ENCODE measurements at places on chromosomes 3 and 15.

DNA sequence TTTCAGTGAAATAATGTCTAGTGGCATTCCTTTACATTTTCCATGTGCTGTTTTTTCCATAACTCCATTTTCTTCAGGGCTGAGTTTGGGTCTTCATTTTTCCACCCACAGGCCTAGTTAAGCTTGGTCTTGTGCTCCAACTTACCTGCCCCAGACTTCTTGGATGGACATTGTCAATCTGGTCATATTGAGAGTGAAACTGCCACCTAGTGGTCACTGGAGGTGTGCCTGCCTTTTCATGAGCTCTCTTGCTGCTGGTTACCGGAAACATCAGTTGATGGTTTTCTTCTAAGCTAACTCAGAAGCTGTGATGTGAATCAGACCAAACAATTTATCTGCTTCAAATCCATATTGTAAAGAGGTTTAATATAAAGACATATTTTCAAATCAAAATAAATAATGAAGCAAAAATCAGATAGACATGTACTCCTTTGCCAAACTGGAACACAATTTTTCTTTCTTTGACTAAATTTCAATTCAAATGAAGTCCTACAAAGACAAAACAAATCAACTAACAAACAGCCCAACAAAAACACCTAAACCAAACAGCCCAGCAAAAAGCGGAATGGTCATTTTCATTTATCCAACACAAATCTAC lies 135.1 kb upstream of the RASGRP1 start:
- DNase-seq: no peak

DNA sequence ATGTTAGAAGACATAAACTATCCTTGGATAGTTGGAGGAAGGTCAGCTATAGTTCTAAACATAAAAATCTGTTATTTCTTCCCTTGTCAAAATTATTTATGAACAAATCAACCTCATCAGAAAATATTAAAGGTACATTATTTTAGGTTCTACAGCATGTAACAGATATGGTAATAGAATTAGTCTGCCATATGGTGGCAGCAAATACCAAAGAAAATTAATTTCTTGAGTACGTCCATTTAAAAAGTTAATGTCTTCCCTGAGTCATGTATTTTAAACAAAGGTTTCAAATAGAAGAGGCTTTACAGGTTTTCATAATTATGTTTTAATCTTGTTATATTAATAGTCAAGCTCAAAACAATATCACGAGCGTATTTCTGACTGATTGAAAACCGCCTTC lies 17.9 kb upstream of the ANKRD28 start:
- DNase-seq: no peak

- DNase-seq: no peak
These were observed 8.2 kb upstream of the VGLL4 start for GRCh38 chr3:11651900-11652299.

- DNase-seq: no peak
These were observed 111.8 kb downstream of the IGF2BP2 start for GRCh38 chr3:185713015-185713414.

GRCh38 chr3:80238152-80238551 lies 470.4 kb upstream of the ROBO1 start:
- no peak for DNase-seq

DNA sequence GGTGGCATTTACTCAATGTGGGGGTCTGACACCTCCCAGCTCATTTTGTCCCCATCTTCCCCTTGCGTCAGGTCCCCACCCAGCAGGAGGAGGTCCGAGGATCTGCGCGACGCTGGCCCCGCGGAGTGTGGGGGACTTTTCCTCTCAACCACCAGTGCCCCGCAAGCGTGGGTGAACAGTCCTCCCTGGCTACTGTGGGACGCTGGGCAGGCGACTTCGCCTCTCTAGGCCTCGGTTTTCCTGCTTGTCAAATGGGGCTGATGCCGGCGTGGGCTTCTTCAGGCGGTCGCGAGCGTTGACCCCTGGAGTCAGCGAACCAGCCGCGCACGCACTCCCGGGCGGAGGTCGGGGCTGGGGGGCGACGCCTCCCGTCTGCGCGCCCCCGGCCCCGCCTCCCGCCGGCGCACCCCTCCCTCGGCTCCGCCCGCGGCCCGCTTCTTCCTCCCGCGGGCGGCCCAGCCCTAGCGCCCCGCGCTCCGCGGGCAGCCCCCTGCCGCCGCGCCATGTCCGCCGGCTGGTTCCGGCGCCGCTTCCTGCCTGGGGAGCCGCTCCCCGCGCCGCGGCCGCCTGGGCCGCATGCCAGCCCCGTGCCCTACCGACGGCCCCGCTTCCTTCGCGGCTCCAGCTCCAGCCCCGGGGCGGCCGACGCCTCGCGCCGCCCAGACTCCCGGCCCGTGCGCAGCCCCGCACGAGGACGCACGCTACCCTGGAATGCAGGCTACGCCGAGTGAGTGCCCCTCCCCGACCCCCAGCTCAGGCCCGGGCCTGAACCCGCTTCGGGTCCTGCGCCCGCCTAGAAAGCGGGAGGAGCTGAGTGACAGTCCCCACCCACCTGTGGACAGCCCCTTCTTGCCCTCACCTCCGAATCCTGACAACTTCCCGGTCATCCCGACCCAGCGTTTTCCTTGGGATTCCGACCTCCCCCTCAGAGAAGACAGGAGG lies at the start of gene PPM1M:
Gene PPM1M (plus strand): TSS at position 438 of the 942 bp plus-strand sequence. CDS start 66 bp downstream, at position 504.
- no peak for DNase-seq

GRCh38 chr3:52185837-52186236 lies 12.1 kb upstream of the ALAS1 start:
- DNase-seq: no peak

- no peak for DNase-seq
These were observed 14.1 kb downstream of the CYP1A2 start for GRCh38 chr15:74762791-74763150.

DNA sequence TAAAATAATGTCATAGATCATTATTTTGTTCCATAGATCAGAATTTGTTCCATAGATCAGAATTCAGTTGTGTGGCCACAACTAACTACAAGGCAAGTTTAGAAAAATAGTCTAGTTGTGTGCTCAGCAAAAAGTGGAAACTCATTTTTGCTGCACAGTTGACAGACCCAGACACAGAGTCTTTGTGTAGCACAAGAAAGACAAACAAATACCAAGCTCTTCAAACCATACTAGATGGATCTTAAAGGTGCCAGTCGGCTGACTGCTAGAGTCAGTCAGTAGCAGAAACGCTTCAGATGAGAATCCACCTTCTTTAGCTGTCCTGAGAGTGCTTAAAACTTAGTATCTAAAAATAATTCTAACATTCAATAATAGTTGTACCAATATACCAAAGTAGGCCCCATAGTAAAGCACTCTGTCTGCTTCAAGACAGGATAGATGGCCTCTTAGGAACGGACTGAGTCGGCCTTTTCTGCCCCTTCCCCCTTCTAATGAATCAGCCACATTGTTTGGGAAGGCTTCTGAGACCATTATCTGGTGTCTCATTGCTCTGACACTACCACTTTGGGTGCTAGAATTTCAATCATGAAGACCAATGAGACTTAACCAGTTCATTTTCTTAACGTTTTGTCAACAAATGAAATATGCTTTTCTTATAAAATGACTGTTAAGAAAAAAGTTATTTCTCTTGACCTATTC lies 27.7 kb upstream of the SLC4A7 start:
- no peak for DNase-seq
